ENCODE measurements at places on chromosomes 1 and 21.

DNA sequence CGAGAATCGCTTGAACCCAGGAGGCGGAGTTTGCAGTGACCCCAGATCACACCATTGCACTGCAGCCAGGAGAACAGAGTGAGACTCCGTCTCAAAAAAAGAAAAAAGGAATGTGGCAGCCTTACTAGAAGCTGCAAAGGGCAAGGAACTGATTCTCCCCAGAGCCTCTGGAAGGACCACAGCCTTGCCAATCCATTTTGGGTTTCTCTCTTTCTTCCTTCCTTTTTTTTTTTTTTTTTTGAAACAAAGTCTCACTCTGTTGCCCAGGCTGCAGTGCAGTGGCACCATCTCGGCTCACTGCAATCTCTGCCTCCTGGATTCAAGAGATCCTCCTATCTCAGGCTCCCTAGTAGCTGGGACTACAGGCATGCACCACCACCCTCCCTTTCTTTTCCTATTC is 9.9 kb upstream of the IFNGR2 start:
- no peak for DNase-seq

DNA sequence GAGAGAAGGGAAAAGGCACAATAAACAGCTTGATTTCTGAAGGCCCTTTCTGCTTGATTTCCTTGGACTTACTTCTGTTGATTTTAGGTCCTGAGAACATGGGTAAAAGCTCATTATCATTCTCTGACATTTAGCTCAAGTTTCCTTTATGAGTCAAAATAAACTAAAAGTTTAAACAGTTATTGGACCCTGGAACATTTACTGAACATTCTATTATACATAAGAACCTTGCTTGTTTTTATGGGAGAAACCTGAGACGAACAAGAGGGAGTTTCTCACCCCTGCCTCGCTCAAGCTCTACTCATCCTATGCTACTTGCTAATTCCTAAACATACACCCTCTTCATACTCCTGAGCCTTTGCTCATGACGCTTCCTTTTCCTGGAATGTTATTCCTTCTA is 538.3 kb upstream of the PKN2 start:
- DNase-seq: no peak

DNA sequence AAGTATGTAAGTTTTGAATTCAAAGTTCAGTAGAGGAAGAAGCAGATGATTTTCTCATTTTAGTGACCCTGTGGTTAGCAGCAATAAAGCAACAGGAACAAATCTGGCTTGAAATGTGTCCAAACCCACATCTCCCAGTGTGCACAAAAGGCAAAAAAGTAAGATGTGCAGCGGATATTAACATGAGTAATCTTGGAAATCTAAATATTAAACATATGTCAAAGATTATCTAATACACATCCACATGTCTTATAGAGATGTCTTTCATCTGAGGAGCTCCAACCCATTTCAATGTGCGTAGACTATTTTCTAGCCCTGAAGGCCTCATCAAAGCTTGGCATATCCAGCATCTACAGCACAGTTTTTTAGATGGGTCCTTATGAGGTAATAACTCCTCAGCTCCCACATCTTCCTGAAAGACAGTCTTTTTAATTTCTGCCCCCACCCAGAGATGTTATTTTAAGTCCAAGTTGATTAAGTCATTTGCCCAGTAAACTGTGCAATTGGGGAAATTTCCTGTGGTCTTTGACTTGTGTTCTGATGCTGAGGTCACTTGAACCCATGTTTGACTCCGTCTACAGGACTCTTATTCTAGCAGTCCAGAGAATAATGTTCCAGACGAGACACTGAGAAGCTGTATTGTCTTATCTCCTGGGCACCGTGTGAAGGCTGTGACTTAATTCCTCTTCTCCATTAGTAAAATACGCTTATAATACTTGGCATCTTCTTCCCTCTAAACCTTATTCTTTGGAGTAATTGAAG is 73.7 kb downstream of the LMO4 start:
- DNase-seq: no peak

- DNase-seq: no peak
Measured at GRCh38 chr1:80759354-80759753, 1041.4 kb upstream of the ADGRL2 start.

- DNase-seq: no peak
Measured at GRCh38 chr1:53219711-53220110, 723 bp downstream of the CZIB start.

DNA sequence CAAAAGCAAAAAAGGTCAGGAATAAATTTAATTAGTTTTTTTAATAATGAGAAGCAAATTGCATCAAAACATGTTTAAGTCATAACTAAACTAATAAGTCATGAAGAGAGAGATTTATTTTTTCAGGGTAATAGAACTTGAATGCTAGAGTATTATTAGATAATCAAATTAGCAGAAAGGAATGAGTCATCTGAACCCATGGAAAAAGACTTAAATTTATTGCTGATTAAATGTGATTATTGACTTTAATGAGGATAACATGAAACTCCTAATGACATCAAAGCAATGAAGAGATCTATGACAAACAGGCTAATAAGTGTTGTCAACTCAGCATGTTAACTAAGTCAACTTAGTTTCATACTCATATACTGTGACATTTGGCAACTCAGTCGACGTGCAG is 264.2 kb downstream of the USP25 start:
- no peak for DNase-seq

DNA sequence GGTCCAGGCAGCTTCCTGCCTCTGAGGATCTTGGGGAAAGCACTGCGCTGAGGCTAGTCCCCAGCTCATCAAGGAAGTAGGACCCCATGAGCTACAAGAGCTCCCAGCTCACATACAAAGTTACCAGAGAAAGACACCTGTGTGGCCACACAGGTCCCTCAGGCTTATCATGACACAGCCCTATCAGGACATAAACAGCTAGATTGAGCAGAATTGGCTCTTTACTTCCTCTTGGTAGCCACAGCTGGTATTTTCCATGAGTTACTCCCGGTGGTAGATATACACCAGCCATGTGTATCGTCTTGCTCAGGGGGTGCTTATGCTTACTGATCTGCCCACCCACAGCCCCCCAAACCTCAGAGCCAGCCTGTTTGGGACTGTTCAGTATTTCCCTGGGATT is 1.2 kb downstream of the LENEP start:
- DNase-seq: no peak

- no peak for DNase-seq
Measured at GRCh38 chr1:33385251-33385650, 45.6 kb downstream of the PHC2 start.

DNA sequence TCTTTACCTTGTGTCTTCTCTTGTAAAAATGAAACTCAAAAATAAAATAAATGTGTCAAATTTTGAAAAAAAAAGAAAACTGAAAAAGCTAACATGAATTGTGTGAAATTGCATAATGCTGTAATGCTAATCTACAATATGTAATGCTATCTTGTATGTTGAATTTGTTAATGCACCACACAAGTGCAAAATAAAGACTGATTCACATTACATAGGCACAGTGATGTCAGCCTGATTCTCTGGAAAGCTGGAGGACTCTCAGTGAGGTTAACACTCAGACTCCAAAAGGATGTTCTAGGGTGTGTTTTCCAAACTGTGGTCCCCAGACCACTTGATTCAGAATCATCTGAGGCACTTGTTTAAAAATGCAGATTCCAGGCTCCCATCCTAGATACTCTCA is 25.6 kb downstream of the SYT11 start:
- no peak for DNase-seq

DNA sequence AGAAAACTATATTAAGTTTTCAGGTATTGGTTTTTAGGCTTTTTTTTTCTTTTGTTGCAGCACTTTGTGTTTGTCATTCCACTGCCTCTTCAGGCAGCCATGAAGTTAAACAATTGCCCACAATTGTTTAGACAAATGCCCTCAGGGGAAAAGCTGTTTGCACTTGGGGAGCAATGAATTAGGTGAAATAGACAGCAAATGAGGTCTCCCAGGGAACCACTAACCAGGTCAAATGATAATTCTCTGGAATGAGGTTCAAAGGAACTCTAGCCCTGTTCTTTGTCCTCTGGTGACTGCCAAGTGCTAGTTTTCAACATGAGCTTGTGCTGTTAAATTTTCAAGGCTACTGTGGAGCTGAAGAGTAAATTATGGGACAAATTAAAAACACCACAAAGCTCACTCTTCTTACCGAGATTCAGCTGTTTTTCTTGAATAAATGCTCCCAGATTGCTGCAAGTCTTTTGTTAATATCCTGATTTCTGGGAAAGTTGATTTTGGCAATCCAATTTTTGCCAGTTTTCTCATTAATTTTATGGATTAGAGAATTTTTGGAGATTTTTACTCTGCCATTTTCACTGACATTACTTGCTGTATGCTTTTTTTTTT is 15.1 kb upstream of the MAB21L3 start:
- DNase-seq: no peak

DNA sequence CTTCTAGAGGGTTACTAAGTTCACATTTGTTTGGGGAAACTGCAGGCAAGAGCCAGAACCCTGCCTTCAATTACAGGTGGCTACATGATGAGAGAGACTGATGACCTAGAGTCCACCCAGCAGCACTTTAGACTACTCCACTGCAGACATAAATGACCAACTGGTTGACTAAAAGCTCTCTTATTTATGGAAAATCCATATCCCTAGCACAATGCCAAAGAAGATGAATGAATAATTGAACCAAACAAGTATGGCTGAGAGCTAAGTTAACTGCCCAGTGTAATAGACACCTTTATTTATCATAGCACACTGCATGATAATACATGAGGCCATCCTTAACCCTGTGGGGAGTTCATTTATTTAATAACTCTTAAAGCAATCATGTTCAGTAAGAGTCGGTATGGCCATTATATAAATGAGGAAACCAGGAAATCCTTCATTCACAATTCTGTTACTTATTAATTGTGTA is 60.4 kb downstream of the IL12RB2 start:
- DNase-seq: no peak

GRCh38 chr1:56877973-56878372 is 23.4 kb downstream of the C8A start:
- DNase-seq: no peak

- no peak for DNase-seq
Measured at GRCh38 chr1:47417170-47418044, 1.3 kb downstream of the FOXE3 start.

- no peak for DNase-seq
Measured at GRCh38 chr1:179366093-179366800, 476 bp downstream of the AXDND1 start.

- DNase-seq: no peak
Measured at GRCh38 chr1:224064150-224064549, 49.8 kb upstream of the FBXO28 start.

GRCh38 chr1:23421753-23422240 is 2.8 kb downstream of the TCEA3 start:
- no peak for DNase-seq

DNA sequence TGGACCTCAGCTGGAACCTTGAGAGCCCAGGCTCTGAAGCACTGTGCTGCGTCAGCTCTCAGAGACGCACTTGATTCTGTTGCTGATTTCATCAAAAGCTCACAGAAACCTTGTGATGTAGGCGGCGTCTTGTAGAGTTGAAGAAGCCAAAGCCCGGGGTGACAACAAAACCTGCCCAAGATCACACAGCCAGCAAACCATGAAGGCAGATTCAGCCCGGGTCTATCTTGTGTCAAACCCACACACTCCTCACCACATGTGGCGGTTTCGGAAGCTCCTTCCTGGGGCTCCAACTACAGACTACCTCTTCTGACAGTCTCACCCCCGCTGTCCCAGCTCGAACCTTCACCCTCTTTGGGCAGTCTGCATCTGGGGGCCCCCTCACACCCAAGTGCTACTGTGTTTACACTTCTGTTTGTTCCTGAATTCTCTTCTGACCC is 50.4 kb downstream of the TENT5C start:
- no peak for DNase-seq

DNA sequence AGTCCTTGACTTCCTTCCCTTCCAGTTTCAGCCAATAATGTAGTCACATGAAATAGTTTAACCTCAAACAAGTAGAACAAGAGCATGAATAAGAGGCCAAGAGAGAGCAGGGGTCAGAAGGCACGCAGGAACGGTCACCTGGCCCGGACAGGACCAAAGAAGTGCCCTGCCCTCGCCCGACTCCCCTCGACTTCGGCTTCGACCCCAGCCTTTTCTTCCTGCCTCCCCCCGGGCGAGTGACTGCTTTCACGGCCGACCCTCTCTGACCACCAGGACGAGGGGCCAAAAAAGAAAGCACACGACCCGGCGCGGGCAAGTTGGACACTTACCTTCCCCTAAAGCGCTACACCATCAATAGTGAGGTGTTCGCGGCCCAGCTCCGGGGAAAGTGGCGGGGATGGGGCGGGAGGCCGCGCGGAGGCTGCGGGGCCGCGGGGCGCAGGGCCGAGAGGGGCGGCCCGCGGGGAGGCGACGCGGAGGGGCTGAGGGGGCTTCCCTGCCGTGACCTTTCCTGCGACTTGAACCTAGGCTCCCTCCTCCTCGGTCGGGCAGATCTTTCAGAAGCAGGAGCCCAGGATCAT is 519 bp downstream of the RERE start:
- DNase-seq: no peak

- DNase-seq: no peak
Measured at GRCh38 chr1:219206350-219206749, 32.7 kb downstream of the LYPLAL1 start.

GRCh38 chr1:57258557-57259325 is 165.1 kb downstream of the DAB1 start:
- no peak for DNase-seq

GRCh38 chr1:221527886-221528624 is 213.8 kb downstream of the DUSP10 start:
- DNase-seq: no peak

DNA sequence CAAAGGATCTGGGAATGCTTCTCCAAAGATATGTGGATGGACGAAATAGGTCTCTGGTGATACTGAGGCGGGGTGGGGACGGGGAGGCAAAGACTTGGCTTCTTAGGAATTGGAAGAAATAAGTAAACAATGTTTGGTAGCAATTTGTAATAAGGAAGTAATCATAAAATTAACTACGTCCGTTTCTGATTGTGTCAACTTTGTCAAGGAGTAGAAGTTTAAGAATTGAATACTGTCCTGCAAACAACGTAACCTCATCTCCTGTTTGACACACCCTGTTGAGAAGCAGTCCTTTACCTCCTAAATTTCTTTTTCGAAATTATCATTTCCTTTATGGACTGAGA is 471 bp downstream of the POLR3C start:
- DNase-seq: no peak

GRCh38 chr1:5298376-5298775 is 644.0 kb downstream of the AJAP1 start:
- no peak for DNase-seq

DNA sequence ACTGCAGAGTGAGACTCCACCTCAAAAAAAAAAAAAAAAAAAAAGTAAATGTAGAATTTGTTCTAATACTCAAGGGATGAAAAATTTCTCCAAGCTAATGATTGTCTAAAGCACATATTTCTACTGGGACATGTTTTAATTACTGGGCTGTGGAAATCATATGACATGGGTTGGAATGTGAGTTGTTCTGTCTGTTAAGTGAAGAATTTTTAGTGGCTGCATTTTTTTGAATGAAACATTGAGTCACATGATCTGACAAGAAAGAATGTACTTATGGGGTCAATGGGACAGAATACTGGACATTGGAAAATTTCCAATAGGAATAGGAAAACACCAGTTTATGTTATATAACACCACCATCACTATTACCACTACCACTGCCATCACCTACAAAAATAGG is 123.8 kb upstream of the IVNS1ABP start:
- no peak for DNase-seq

- no peak for DNase-seq
Measured at GRCh38 chr1:31814041-31814511, 1.7 kb downstream of the SPOCD1 start.

- DNase-seq: peak; percentile 19
Measured at GRCh38 chr1:147389532-147390184, 147.2 kb downstream of the CHD1L start.

Measured in H54 (cell line).